ENCODE measurements at places on chromosomes 2 and 18.

DNA sequence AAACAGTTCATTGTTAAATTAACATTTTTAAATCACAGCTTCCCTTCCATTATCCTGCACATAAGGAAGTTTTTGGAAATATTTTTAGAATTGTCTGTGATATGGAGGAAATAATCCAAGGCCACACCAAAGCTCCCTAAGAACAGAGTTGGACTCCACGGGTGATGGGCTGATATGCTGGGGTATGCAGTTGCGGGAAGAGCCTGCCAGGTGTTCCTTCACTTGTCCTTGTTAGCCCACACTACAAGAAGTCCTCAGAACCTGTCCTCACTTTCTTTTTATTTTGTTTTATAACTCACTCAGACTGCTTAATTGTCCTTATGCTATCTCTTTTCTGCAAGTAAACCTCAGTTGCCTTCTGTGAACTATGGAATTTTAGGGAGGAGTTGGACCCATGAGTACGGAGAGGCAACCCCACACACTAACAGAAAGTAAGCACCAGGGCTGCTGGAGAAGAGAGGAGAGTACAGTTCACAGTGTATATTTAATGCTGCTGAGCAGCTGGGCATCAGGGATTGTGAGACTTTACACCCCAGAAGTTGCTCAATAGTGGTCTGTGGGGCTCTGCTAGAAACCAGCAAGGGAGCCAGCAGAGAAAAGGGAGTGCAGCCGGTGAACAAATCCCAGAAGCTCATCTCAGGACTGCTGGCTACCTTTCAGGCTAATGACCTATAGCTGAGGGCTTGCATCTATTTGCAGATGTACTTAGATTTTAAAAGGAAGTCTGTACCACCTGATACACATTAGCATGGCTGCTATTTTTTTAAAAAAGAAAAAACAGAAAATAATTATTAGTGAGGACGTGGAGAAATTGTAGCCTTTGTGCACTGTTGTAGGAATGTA is 280.1 kb upstream of the STON1 start:
- DNase-seq: no peak

DNA sequence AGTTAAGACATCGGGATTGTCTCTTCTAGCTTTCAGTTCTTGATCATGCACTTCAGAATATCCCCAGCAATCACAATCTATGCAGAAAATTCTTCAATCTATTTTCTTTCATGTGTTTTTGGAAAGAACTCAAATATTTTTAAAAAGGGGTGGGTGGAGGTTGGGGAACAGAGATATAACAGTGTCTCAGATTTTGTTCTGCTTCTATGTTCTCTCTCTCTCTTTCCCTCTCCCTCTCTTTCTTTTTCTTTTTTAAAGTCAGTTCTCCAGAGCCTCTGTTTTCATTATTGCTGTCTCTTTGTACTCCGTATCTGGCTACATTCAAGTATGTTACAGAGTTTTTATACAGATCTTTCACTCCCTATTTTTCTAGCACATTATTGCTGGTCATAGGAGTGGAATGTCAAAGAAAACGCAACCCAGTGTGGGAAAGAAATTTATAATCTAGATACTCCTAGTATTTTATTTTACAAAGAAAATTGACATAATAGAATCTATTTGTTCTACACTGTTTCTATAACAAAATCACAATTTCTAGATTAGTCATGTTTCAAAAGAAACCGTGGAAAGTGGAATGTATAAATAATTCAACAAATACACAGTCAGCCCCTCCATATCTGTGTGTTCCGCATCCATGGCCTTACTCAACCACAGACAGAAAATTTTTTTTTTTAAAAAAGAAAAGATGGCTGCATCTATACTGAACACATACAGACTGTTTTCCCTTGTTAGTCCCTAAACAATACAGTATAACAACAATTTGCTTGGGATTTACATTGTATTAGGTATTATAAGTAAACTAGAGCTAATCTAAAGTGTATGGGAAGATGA is 11.2 kb upstream of the NEMP2 start:
- DNase-seq: no peak

GRCh38 chr2:54586062-54586461 is 129.9 kb downstream of the SPTBN1 start:
- no peak for DNase-seq

GRCh38 chr2:136359121-136359965 is 241.4 kb upstream of the CXCR4 start:
- no peak for DNase-seq

DNA sequence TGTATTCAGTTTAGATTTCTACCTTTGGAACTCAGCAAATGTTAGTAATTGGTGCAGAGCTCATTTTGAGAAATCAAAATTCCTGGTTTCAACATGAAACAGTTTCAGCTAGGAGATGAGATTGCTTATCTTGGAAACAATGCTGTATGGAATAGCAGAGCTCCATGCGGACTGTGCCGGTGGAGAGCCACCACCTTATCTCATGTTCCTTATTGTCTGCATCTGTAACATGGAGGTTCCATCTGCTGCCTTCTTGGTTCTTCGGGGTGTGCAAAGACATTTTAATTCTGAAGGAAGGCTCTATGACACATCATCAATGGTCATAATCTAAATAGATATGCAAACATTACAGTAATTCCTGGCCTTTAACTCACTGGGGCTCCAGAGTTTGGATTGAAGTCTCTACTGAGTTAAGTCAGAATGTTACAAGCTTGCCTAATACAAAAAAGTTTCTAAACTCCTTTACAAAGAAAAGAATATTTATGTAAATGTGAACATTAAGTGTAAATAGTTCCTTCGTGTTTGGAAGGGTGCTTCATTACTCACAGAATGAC is 65.3 kb downstream of the PRKRA start:
- no peak for DNase-seq

Measured in stimulated activated CD4-positive, alpha-beta T cell treated with anti-CD3 and anti-CD28 coated beads, Interleukin-1b, Interleukin-23, amount 100 ng/mL, for 24 hours (primary cell).